NCI-H187 treated with DMSO at 0.1 percent for 48 hours (cell line): ENCODE measurements at places on chromosomes 11 and 22.
A peak's percentile ranks its signal among the peaks of the same experiment; 100 is the strongest.

GRCh38 chr22:17257121-17258001, 38.1 kb upstream of the ADA2 start:
- DNase-seq = no peak

DNA sequence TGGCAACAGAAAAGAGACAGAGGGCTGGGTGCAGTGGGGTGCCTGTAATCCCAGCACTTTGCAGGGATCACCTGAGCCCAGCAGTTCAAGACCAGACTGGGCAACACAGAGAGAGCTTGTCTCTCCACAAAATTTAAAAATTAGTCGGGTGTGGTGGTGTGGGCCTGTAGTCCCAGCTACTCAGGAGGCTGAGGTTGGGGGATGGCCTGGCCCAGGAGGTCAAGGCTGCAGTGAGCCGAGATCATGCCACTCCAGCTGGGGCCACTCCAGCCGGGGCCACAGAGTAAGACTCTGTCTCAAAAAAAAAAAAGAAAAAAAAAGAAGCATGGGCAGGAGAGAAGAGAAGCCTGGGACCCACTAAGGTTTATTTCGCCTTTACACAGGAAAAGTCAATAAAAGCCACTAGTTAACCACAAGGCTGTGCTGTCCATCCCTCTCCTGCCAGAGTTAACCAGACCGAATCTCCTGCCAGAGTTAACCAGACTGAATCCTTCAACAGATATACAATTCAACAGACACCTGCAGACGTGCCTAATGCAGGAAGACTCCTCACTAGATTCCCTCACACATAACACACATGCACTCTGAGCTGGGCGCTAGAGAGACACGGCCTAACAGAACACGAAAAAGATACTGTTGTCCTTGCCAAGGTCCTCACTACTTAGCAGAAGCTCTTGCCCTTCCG, 29.8 kb downstream of the MICAL3 start:
- DNase-seq = no peak

- no peak for DNase-seq
These were observed 28.6 kb downstream of the TECTA start for GRCh38 chr11:121129362-121130340.

- DNase-seq = no peak
These were observed 23.8 kb upstream of the TOLLIP start for GRCh38 chr11:1333091-1333772.

- no peak for DNase-seq
These were observed 23.8 kb downstream of the CAPRIN1 start for GRCh38 chr11:34075178-34075820.

GRCh38 chr11:78226684-78227680, 38.3 kb downstream of the USP35 start:
- no peak for DNase-seq

- DNase-seq = no peak
These were observed 71.4 kb upstream of the B3GNT6 start for GRCh38 chr11:76962583-76963416.

DNA sequence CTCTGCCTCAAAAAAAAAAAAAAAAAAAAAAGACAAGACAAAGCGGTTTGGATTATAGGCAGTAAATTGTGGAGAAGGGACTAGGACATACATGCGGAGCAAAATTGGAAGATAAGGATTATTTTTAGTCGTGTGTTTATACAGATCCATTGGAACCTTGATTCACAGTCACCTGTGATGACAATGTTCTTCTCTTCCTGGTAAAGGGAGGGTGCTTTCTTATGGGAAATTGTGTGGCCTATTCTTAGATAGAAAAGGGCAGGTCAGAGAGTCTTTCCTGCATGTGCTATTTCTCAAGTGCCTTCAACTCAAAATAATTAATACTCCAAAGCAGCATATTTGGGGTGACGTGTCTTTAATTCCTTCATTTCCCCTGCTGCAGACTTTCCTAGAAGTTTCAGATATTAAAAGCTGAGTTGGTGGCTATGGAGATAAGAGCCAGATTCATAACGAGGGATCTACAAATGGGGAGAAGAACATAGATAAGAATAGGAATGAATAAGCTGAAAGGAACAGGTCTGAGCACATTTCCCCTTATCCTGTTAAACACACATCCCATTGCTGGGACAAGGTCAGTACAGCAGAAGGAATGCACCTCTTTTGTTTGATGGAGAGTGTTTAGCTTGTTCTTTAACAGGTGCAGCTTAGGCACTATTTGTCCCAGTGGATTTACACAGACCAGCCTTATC, 22.5 kb downstream of the GSTT2B start:
- no peak for DNase-seq

- DNase-seq = no peak
These were observed 3.3 kb downstream of the USP47 start for GRCh38 chr11:11845071-11845470.

- no peak for DNase-seq
These were observed 1.5 kb upstream of the IL17REL start for GRCh38 chr22:50014053-50014501.

DNA sequence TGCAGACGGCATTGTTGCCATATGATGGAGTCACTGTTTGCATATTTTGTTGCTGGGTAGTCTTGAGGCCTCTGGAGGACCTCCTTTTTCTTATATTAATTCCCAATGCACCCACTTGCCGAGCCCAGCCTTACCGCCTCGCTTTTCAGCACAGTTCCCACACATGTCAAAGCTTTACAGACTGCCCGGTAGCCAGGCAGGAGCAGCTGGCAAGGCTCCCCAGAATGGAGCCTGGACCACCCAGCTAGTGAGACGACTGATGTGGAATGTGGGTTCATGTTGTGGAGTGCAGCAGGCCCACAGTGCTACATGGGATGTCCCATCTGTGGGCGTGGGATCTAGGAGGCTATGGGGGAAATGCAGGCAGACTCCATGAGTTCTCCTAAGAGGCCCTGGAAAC, 99.4 kb upstream of the MTMR2 start:
- DNase-seq = no peak

DNA sequence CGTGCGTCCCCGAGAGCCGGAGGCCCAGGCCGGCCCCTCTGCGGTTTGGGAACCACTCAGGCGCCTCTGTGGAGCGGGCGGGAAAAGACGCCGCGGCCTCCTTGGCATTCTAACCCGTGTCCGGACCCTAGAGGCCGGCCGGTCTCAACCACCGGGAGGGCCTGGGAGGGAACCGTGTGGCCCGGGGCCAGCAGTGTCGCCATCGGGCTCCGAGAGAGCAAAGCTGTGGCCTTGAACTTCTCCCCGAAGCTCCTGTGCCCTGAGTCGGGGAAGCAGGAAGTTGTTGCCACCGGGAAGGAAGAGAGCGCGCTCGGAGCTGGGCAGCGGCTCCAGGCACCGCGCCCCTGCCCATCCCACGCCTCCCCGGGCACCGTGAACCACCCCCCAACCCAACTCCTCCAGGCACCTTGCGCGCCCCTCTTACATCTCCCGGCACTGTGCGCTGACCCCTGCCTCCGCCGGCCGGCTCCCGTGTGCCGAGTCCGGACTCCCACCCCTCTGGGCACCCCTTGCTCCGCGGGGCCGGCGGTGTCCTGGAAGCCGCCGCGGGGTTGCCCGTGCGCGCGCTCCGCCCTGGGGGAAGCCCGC, 80.0 kb upstream of the PPARA start:
- DNase-seq = no peak

DNA sequence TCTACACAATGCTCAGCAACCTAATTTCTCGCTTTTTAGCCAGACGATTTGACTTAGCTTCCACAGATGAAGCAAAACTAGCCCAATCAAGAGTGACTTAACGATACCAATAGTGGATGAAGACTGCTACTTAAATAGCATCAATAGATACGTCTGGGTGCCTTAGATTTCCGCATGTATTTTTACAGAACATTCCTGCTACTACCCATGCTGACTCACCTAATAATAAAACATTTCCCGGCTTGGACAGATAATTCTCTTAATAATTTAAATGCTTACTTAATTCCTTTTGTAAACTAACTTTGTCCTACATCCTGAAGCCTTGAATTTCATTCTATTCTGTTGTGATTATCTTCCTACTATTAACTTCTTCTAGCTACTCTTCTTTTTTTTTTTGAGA, 5.2 kb upstream of the LAYN start:
- no peak for DNase-seq

GRCh38 chr11:30282289-30282631, 40.6 kb upstream of the ARL14EP start:
- DNase-seq = no peak

GRCh38 chr11:79291948-79292347, 148.9 kb downstream of the TENM4 start:
- DNase-seq = no peak

GRCh38 chr11:111975076-111975806, 38.1 kb downstream of the DIXDC1 start:
- DNase-seq = no peak

DNA sequence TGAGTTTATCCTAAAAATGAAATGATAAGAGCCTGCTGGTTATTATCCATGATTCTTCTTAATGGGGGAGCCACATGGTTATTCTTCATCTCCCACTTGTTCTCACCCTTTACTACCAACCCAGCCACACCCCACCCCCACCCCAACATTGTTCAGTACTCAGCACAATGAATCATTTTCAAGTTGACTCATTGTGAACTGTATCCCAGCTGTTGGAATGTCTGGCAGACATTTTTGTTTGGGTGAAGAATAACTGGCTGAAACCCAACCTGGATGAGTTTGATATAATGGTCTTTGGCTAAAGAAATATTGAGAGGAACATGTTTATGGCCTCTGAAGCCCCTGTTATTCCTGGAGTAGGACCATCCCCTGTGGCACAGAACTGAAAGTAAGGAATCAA, 136.2 kb downstream of the ELP4 start:
- no peak for DNase-seq

DNA sequence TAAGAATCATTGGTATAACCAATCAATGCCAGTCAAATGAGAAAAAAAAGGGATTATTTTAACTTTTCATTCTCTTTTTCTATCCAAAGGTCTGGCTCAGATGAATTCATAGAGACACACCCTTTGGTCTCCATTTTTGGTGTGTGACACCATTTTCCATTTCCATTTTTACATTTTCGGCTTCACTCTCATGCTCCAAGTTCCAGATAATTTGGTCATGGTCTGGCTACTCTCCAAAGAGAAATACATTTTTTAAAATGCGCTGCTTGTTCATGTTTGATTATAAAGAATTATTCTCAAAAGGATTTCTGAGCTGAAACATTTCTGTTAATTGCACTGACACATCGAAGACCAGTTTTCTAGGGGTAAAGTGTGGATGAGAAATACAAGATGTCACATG, 51.6 kb upstream of the FIBIN start:
- no peak for DNase-seq

- DNase-seq = no peak
These were observed 297.7 kb upstream of the CCDC90B start for GRCh38 chr11:83583757-83584366.

DNA sequence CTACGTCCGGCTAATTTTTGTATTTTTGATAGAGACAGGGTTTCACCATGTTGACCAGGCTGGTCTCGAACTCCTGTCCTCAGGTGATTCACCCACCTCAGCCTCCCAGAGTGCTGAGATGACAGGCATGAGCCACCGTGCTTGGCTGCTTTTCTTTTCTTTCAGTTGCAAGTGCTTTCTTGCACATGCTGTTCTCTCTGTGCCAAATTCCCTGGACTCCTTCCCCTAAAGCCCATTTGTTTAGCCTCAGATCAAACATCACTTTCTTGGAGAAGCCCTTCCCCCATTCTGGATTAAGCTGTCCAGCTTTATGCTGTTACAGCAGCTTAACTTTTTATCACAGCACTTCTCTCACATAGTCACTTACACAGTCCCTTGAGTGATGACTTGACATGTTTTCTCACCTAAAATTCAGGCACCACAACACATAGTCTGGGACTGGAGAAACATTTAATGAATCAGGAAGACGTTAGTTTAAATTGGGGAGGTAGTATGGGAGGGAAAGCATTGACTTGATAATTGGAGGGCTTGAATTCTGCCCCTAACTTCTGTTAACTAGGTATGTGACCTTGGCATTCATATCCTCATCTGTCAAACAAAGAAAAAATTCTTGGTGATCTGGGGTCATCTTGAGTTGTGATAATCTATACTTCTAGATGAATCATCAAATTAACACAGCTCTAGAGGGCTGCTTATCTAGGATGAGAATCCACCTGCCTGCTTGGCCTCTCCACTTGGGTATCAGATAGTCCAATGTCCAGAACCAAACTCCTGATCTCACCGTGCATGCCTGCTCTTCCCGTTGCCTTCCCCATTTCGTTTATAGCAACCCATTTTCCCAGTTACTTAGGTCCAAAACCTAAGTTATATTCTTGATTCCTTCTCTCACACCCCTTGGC, 18.4 kb downstream of the ACO2 start:
- no peak for DNase-seq

- no peak for DNase-seq
These were observed 8.1 kb downstream of the MOGAT2 start for GRCh38 chr11:75725547-75726320.

DNA sequence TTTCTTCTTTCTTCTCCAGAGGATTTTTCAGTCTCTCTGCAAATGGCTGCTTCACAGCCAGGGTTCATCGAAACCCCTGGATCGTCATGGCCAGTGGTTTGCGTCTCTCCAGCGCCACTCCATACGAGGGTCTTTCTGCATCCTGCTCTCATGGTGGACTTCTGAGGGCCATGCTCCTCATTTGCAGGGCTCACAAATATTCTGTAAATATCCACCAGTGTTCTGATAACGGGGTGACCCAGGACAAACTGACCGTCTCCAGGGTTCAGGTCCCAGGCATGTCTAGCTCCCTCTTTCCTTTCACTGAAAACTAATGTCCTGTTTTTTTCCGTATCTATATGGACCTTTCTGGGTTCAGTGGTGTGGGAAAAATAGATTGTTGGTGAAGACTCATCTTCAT, 15.7 kb upstream of the VPREB1 start:
- DNase-seq = no peak

GRCh38 chr11:108654994-108655631, 9.8 kb upstream of the DDX10 start:
- DNase-seq = peak; percentile 3

GRCh38 chr11:111765320-111765983, 737 bp downstream of the PPP2R1B start:
- no peak for DNase-seq

GRCh38 chr22:18057568-18058209, 20.1 kb upstream of the PEX26 start:
- DNase-seq = no peak

DNA sequence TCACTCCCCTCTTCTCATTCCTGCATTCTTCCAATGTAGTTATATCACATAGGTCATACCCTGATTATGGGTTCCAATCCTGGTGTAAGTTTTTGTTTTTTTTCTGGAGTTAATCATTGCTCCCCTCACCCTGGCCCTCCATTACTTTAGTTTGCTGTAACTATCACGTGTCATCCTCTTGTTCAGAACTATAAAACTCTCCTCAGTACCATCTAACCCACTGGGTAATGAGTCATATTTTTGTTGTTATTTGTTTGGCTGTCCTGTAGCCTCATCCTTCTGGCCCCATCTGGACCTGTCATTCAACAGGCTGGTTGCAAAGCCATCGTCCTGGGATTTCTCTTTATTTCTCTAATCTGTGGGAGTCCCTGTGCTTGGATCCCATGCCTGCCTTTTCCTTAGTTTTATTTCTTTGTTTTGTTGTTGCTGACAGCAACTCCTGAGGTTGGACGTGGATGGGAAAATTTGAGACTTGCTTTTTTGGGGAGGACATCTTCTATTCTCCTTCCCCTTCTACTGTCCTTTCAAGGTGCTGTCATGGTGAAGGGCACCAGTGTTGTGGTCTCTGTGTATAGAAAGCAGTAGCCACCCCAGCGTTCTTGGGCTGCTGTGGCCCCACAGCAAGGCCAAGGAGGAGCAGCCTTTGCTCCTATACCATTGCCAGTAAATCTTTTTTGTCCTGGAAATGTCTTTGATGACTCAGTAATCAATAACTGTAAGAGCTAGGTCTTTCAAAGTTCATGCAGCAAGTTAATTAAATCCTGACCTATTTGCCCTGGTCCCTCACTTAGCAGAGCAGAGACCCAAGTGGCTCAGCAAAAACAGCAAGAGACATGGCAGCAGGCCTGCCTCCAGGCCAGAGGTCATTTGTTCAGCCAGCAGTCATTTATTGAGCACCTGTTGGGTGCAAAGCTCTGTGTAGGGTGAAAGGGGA, 82.5 kb downstream of the C22orf31 start:
- DNase-seq = no peak
